ENCODE measurements at places on chromosomes 2 and 18. TPM values are rescaled to one million over a fixed set of nuclear protein-coding genes. Genes with fewer than 3 reads are reported as not detected.

ALK gene
- total RNA-seq: not detected

DNA sequence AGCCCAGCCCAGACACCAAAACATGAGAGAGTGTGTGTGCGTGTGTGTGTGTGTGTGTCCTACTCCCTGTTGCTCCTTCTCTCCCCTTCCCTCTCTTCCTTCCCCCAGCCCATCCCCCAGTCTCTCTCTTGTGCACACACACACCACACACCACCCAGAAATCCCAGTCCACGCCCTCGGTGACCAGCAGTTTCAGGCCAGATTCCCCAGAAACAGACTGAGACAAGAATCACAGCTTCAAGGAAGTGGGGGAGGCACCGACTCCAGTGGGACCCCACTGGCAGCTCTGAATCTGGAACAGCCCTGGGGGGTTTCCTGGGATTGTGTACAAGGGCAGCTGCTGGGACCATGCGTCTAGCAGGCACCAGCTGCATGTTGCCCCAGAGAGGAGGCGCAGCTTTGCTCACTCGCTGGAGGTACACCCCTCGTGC is 113.5 kb downstream of the NDUFA10 start:
- no peaks in the 10 kb centered on the region for H3K36me3 ChIP-seq
- no peaks in the 10 kb centered on the region for H3K27me3 ChIP-seq
- H3K4me3 ChIP-seq: no peak overlapping the region
- H3K4me1 ChIP-seq: peaks cover 4% of the 10 kb centered on the region

DNA sequence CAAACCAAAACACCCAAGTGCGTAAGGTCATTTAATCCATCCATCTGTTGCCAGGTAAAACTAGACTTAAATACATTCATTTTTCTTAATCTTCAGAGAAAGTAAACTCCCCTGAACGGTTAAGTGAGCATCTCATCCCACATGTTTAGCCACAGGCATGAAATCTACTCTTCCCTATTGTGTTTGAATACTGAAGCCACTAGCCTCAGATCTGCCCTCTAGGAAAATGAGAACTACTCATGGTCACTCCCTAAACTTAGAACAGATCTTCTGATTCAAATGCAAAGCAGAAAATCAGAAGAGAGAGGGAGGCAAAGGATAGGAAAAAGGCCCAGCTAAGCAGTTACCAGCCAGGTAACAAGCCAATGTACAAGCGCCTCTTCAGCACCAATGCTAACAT is 7.1 kb downstream of the TMEM247 start:
- H3K36me3 ChIP-seq: no peaks in the 10 kb centered on the region
- H3K27me3 ChIP-seq: no peaks in the 10 kb centered on the region
- H3K4me3 ChIP-seq: no peak overlapping the region
- H3K4me1 ChIP-seq: no peaks in the 10 kb centered on the region
- DNase-seq: no peak
- H3K27ac ChIP-seq: no peak overlapping the region

DNA sequence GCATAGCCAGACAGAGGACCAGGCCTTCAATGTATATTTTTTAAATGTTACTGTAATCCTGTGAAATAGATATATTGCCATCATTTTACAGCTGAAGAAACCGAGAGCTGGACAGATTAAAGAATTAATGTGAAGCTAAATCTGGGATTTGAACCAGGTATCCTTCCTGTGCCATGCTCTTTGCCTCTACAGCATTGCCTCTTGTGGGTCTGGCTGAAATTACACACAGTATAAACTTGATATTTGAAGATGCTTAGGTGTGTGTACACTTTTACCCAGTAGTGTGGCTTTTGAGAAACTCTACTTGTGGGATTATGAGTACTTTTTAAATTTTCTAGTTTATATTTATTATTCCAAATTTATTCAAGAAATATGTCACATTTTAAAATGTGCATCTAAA is 264.5 kb downstream of the CNTNAP5 start:
- DNase-seq: no peak
- H3K4me3 ChIP-seq: no peak overlapping the region
- no peaks in the 10 kb centered on the region for H3K36me3 ChIP-seq
- no peaks in the 10 kb centered on the region for H3K4me1 ChIP-seq
- H3K27me3 ChIP-seq: no peaks in the 10 kb centered on the region

- H3K27ac ChIP-seq: no peak overlapping the region
- H3K27me3 ChIP-seq: no peaks in the 10 kb centered on the region
- no peaks in the 10 kb centered on the region for H3K4me1 ChIP-seq
- no peaks in the 10 kb centered on the region for H3K36me3 ChIP-seq
- H3K4me3 ChIP-seq: no peak overlapping the region
These were observed 171.3 kb downstream of the ARHGAP15 start for GRCh38 chr2:143300536-143300935.

PROM2 gene
- total RNA-seq: 0.53 TPM

HMSD gene
- not detected for total RNA-seq

CD8B2 gene
- not detected for total RNA-seq

DNA sequence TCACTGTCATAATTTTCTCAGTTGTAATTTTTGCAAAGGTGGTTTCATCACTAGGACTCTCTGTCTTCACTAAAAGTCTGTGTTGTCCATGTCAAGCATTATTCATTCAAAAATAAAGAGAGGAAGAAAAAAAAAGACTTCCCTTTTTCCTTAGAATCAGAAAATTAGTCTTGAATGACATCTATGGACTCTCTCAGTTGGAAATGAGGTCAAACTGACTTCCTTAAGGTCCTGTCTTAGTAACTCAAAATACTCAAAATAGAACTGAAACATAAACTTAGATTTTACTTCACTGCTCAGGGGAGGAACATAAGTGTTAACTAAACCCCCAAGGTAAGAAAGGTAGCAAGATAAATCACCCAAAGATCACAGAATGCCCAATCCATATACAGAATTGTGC is 2.2 kb upstream of the ZNF407 start:
- peaks cover 26% of the 10 kb centered on the region for H3K4me1 ChIP-seq
- DNase-seq: no peak

DNA sequence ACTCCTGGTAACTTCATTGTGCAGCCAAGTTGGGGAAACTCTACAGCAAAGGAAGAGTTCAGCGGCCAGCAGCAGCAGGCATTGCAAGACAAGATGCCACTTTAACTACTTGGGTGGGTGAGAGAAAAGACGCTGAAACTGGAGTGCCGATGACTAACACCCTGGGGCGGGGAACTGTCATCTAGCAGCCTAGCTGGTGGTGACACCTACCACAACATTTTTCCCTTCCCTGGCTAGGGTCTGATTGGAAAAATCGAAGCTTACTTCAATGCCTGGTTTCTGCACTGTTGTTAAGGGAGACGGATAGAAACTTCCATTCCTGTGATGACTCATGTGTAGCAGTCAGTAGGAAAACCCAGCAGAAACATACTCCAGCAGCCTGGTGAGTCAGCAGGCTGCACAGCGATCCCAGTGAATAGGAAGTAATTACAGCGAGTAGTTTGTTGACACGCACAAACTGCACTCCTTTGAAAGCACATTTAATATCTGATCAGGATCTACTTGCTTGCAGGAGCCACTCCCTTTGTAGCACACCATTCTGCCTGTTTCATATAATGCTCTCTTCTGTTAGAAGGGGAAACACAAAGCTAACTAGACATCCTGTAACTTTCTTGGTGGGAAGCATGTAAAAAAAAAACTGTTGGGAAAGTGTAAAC is 62.1 kb upstream of the MAPRE2 start:
- no peaks in the 10 kb centered on the region for H3K4me1 ChIP-seq
- no peaks in the 10 kb centered on the region for H3K27me3 ChIP-seq
- no peaks in the 10 kb centered on the region for H3K36me3 ChIP-seq
- peak; percentile 8 for DNase-seq

GNAL gene
- total RNA-seq: 1.4 TPM

CRYGD gene
- total RNA-seq: not detected

- no peak overlapping the region for H3K4me3 ChIP-seq
- no peak overlapping the region for H3K27ac ChIP-seq
- H3K4me1 ChIP-seq: peaks cover 31% of the 10 kb centered on the region
- H3K36me3 ChIP-seq: no peaks in the 10 kb centered on the region
These were observed 360.1 kb downstream of the LPIN1 start for GRCh38 chr2:12106440-12107080.

- H3K27ac ChIP-seq: no peak overlapping the region
- H3K4me3 ChIP-seq: no peak overlapping the region
- no peaks in the 10 kb centered on the region for H3K36me3 ChIP-seq
These were observed 511.1 kb upstream of the ID2 start for GRCh38 chr2:8170552-8171327.

GRCh38 chr2:28676152-28676835 is 75.3 kb upstream of the PPP1CB start:
- no peak overlapping the region for H3K27ac ChIP-seq
- no peak overlapping the region for H3K4me3 ChIP-seq
- peaks cover 10% of the 10 kb centered on the region for H3K4me1 ChIP-seq
- H3K36me3 ChIP-seq: no peaks in the 10 kb centered on the region

MYO5B gene
- total RNA-seq: not detected

DNA sequence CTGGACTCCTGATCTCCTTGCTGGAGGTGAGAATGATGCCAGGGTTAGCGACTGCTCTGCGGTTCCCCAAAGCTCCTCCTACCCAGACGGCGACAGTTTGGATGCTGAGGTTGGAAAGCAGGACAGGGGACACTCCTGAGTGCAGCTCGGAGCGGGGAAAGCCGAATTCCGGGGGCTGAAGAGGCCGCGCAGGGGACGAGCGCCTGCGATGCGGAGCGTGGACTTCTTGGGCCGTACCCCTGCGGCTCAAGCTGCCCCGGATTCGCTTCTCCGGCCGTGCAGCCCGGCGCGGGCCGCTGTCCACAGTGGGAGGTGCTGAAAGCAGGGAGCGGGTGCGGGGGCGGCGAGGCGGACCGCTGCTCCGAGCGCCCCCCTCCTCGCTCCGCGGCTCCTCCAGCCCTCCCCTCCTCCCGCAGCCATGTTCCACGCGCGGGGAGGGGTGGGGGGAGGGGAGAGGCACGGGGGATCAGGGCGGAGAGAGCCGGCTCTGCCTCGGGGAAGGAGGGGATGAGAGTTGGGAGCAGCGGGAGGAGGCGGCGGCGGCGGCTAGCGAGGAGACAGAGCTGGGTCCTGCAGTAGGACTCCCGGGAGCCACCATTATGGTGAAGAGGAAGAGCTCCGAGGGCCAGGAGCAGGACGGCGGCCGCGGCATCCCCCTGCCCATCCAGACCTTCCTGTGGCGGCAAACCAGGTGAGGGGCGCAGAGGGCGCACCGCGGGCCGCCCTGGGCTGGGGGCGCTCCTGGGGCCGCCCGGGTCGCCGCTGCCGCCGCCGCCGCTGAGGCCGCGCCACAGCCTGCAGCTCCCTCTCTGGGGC is at the start of gene UNC80:
TSS of gene UNC80 (plus strand) at position 359 of the 816 bp plus-strand sequence. CDS start at position 600, 241 bp downstream.
- H3K27ac ChIP-seq: no peak within 1 kb of the TSS
- H3K27me3 ChIP-seq: no peaks in the 10 kb centered on the region
- no peaks in the 10 kb centered on the region for H3K36me3 ChIP-seq
- H3K4me1 ChIP-seq: no peaks in the 10 kb centered on the region
- DNase-seq: peak; percentile 9

STK25 gene
- total RNA-seq: 90.8 TPM

CEP68 gene
- 52.0 TPM for total RNA-seq

EEF1B2 gene
- 1,148 TPM for total RNA-seq

GRCh38 chr2:236998236-236998635 is 87.5 kb upstream of the COPS8 start:
- H3K27ac ChIP-seq: no peak overlapping the region
- no peaks in the 10 kb centered on the region for H3K4me1 ChIP-seq
- H3K36me3 ChIP-seq: no peaks in the 10 kb centered on the region
- no peak overlapping the region for H3K4me3 ChIP-seq
- no peak for DNase-seq

- no peak overlapping the region for H3K4me3 ChIP-seq
- H3K4me1 ChIP-seq: no peaks in the 10 kb centered on the region
- H3K27me3 ChIP-seq: no peaks in the 10 kb centered on the region
- no peak overlapping the region for H3K27ac ChIP-seq
These were observed 578.7 kb downstream of the ADCYAP1 start for GRCh38 chr18:1483385-1483784.

TXNDC2 gene
- not detected for total RNA-seq

DNA sequence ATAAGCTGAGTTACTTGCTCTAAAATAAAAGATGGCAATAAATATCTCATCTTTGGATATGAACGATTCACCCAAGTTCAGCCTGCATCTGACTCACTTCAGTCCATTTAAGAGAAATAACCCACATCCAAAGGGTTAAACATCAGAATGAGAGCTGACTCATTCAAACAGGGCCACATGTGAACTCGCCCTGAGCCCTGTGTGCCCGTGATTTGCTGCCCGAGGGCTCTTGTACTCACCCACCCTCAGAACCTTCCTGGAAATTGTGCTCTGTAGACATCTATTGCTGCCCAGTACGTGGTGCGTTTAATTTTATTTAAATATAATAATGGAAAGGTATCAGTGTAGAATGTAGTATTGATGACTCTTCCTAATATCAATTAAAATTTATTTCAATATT is 66.9 kb upstream of the RBM44 start:
- DNase-seq: no peak
- H3K4me1 ChIP-seq: peaks cover 10% of the 10 kb centered on the region
- no peaks in the 10 kb centered on the region for H3K27me3 ChIP-seq
